ENCODE measurements at places on chromosomes 3 and 15. TPM values are rescaled to one million over a fixed set of nuclear protein-coding genes. Genes with fewer than 3 reads are reported as not detected.

The MUC4 gene
- total RNA-seq = not detected

The KLHL6 gene
- total RNA-seq = under 0.01 TPM

The ZNF860 gene
- 0.44 TPM for total RNA-seq

The FETUB gene
- total RNA-seq = not detected

The CFAP100 gene
- not detected for total RNA-seq

The IGSF10 gene
- 0.14 TPM for total RNA-seq

The FEZF2 gene
- not detected for total RNA-seq

The TRIM71 gene
- not detected for total RNA-seq

The DPPA2 gene
- total RNA-seq = not detected

The TRAK1 gene
- 43.7 TPM for total RNA-seq

The FBXO40 gene
- not detected for total RNA-seq

The ARPIN gene
- total RNA-seq = 9.6 TPM

The RAD51 gene
- total RNA-seq = 2.0 TPM

All from placental pericyte (primary cell).